ENCODE measurements at places on chromosomes 3 and 15. TPM values are rescaled to one million over a fixed set of nuclear protein-coding genes. Genes with fewer than 3 reads are reported as not detected.

Gene ACKR2
- not detected for total RNA-seq

Gene PRR23B
- not detected for total RNA-seq

Gene SPTSSB
- not detected for total RNA-seq

Gene RPP25
- total RNA-seq = 28.7 TPM

Gene RNU5B-1
- not detected for total RNA-seq

Gene C3orf20
- total RNA-seq = not detected

Gene XYLB
- 4.1 TPM for total RNA-seq

Gene MRAS
- total RNA-seq = 10.2 TPM

Gene ABCF3
- 25.4 TPM for total RNA-seq

Gene ZBBX
- not detected for total RNA-seq

Gene CD200
- total RNA-seq = not detected

Gene MORC1
- total RNA-seq = not detected
